ENCODE measurements at places on chromosomes 5 and 9.

GRCh38 chr9:3244963-3245653, 280.7 kb downstream of the RFX3 start:
- no peak for DNase-seq

DNA sequence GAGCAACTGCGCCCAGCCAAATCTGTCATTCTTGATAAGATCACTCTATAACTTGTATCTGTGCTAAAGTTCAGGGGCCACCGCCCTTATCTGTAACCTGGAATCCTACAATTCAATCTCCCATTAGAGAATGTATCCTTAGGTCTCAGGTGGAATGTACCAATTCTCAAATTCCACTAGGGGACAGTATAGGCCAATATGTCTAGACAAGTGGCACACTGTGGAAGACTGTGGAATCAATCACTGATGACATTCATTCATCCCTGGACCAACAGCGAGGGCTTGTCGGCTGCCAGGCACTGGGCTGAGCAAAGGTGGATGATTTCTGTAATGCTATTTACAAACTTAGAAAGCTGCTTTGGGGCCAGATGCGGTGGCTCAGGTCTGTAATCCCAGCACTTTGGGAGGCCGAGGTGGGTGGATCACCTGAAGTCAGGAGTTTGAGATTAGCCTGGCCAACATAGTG, 28.7 kb upstream of the MEGF9 start:
- no peak for DNase-seq

DNA sequence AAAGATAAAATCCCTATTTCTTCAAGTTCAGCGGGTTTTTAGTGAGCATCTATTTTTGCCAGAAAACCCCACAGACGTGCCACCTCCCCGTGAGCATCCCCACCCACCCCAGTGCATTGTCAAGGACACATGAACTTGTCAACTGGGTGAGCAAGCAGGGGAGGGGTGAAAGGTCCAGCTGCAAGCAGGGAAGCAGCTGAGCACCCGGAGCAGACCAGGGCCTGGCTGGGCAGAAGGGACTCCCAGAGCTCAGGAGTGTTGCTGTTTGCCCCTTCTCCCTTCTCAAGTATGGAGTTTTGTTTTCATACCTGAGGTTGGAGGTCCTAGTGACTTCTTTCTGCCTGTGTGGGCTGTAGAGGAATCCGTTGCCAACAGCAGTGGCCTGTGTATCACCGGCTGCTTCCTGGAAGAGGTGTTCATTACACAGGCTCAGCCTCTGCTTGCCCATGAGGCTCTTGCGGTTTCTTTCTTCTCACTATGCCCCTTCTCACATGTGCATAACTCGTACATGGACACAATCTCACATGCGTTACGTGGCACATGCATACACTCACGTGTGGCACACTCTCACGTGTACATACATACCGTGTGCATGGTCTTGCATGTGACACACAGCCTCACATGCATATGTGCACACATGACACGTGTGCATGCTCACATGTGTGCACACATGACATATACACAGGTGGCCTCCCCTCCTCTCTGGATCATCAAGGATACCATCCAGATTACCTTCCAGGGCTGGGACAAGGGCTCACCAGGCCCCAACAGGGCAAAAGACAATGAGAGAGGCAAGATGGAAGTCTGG, 126.7 kb downstream of the MVB12B start:
- no peak for DNase-seq

DNA sequence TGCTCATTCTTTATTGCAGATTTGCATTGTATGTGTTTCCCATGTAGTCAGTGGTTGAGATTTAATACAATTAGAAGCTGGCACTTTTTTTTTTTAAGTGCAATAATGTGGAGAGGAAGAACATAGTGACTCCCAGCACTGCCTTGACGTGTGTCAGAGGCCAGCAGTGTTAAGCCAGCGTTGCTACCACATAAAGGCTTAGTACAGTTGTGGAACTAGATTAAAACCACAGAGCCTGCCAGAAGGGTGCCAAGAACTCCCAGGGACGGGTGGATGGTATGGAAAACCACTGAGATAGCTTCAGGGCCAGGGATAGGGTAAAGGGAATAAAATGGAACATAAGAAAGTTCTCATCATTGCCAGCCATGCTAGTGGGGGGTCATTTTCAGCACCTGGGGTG, 142.9 kb downstream of the TRIO start:
- DNase-seq: no peak

- DNase-seq: no peak
Observed at GRCh38 chr5:78953092-78953800, 31.9 kb downstream of the ARSB start.

GRCh38 chr9:15104826-15105420, 194.7 kb upstream of the FREM1 start:
- no peak for DNase-seq

- DNase-seq: no peak
Observed at GRCh38 chr5:72503888-72504491, 3.2 kb downstream of the ZNF366 start.

GRCh38 chr9:113957821-113958341, 81.8 kb downstream of the ZNF618 start:
- DNase-seq: no peak

DNA sequence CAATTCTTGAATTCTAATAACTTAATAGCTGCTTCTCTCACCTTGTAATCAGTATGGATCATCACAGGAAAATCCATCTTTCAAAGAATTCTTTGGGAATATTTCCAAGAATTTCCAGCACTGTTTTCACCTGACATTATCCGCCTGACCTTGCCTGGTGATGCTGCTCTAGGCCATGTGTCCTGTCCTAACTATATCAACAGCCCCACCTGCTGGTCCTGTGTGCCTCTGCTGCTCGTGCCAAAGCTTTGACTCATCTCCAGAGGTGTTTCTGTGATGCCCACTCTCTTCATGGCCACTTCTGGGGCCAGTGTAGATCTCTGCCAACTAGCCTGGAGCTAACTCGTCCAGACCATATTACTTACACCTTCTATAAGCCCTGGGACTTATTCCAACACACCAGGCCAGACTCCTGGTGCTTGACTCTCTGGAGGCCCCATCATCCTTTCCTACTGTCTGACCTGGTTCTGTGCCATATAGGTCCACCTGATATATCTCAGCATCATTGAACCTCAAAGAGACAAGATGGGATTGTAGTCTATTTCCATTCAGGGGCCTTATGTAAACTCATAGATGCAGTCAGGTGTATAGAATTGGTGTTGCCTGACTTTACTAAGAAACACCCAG, 67.5 kb upstream of the CKMT2 start:
- peak; percentile 7 for DNase-seq

GRCh38 chr5:60382716-60383115, 317.2 kb downstream of the DEPDC1B start:
- no peak for DNase-seq

GRCh38 chr5:81208904-81209303, 24.2 kb upstream of the CKMT2 start:
- no peak for DNase-seq

DNA sequence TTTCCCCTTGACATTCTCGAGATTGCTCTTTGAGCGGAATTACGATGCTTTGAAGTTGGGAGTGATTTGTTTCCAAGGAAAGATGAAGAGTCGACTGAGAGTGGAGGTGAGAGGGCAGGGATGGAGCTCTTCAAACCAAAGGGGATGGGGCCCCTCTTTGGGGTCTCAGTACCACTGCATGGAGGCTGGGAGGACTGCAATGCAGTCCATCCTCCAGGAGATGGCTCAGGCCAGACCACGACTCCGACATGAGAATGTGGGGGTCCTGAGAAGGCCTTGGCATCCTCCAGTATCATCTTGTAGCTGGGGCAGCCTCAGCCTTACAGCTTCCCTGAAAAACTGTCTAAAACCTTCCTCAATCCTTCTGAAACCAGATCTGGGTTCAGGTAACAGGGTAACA, 51.1 kb upstream of the CDKN2AIPNL start:
- no peak for DNase-seq

- no peak for DNase-seq
Observed at GRCh38 chr9:84129529-84129928, 148.9 kb downstream of the RMI1 start.

DNA sequence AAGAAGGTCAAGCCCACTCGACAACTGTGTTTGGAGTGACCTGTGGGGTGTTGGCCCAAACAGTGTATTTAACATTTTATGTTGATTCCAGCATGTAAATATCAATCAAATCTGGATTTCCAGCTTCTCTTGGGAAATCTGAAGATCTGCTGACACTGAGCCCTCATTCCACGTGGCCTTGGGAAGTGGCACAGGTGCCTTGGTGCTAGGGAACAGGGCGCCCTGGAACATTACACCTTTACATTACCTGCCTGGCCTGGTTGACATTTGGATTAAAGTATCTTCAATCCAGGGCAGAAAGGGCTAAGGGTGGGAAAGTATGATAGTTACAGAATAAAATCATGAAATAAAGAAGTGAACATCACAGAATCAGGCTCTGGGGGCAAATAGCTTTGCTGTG, 84.9 kb upstream of the CTSL start:
- DNase-seq: no peak

DNA sequence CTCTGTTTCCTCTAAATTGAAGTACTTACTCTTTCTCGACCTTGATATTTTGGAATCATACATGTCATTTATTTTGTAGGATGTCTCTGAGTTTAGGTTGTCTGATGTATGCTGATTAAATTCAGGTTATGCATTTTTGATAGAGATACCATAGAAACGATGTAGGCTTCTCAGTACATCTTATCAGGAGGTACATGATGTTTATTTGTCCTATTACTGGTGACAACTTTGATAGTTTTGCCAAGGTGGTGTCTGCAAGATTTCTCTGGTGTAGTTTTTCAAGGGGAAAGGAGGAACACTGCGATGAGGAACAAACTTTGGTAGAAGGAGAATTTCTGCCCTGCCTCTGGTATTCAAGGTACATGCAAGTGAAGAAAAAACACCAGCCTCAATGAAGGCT, 29.9 kb downstream of the SUB1 start:
- no peak for DNase-seq

- no peak for DNase-seq
Observed at GRCh38 chr9:116468793-116469527, 218.1 kb upstream of the TRIM32 start.

GRCh38 chr9:93683331-93684134, 107.1 kb downstream of the PHF2 start:
- DNase-seq: no peak

DNA sequence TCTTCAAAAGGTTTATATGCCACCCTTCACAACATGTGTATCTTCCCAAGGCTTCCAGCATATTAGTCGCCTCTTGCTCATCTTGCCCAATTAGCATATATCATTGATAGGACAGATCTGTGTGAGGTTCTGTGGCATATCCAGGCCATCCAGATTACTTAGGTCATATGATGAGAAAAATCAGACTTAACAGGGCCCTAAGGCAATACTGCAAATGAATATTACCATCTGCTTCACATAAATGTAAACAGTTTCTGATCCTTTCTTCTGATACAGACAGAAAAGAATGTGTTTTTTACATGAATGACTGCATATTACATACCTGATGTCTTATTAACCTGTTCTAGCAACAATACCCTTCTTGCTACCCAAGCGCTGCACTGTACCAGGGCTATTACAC, 41.3 kb upstream of the GHR start:
- DNase-seq: no peak

DNA sequence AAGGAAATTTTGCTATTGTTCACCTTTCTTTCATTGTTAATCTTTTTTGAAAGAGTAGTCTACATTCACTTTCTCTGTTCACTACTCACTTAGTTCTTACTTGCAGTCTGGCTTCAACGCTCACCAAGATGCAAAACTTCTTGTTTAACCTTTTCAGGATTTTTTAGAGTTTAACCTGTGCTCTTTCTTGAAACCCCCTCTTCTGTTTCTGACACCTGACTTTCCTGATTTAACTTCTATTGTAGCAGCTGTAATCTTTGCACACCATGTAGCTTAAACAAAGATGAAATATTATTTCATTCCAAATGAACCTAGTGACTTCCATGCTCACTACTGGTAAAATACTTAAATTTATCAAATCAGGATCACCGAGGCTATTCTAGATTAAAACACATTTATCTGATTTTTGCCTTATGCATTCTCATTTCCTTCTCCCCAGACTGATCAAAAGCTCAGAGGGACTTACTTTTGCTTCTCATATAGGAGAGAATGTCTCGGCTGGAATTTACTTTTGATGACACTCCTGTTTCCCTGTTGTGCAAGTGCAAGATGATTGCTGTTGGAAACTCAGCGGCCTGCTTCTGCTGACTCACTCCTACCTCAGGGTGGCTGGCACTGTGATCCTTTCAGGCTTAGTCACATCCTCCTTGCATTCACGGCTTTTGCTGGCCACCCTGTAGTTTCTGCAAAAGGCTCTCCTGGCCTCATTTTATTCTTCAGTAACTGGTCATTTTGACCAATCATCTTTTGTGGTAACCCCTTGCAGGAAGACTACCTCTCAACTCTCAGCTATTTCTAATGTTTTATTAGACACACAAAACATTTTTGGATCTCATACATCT, 109.3 kb upstream of the IFNE start:
- DNase-seq: no peak

DNA sequence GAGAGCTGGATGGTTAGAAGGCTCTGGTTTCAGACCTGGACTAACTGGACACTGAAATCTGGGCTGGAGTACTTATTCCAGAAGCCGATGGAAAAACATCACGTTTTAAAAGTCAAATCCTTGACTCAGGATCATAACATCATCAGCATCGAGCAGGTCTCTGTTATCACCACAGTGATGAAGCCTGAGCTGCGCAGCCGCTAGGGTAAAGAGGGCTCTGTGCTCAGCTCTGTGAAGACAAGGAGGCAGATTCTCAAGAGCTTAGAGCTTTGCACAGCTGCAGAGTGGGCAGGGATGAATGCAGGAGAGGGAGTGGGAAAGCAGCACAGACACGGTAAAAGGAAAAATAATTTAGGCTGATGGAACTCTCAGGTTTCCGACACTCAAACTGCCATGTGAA, 208.8 kb upstream of the TAS2R1 start:
- no peak for DNase-seq

DNA sequence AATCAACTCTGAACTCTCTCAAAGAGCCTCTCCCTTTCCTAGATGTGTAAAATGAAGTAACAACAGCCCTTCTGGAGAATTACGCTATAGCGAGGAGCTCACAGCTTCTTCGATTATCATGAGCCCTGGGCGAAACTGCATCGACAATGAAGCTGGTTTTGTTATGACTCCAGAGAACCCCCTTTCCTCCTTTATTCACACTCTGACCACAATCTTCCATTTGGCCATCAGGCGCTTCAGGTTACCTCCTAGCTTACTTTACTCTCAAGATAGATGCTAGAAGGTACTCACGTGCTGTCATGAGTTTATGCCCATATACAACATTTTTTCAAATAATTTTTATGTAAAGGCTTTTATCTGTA, 362.7 kb upstream of the RFX3 start:
- no peak for DNase-seq

- DNase-seq: no peak
Observed at GRCh38 chr5:53490747-53491146, 10.3 kb downstream of the FST start.

DNA sequence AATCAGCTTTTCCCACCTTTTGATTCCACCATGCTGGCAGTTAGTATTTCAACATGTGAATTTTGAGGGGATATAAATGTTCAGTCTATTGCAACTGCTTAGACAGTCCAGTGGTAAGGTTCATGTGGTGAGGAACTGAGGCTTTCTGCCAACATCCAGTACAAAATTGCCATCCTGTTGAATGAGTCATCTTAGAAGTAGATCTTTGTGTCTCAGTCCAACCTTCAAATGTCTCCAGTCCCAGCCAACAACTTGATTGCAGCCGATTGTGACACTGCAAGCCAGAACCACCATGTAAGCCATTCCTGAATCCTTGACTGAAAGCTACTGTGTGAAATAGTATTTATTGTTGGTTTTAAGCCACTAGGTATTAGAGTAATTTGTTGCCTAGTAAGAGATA, 331.5 kb upstream of the GRIN3A start:
- DNase-seq: no peak

Measured in activated T-helper 1 cell treated with Interleukin-2 at 50 U/mL for 16 hours (primary cell).